ENCODE measurements at places on chromosomes 1 and 21.

- DNase-seq = no peak
Observed at GRCh38 chr1:71557138-71557537, 476.3 kb upstream of the ZRANB2 start.

DNA sequence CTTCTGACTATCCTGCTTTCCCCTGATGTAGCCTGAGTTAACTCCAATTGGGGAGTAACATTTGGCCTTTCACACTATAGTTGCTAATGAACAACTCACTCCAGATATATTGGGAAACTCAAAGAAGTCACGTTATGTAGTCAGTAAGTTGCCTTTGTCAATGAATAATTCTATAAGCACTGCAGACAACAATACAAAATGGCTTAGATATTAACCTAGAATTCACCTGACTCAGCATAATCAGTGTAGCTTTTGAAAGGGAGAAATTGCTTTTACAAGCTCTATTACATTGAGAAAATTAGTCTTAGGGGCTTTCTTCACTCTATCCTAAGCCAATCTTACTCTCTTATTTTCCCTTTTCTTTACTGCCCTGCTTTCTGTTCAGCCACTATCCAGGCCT is 303.5 kb upstream of the NR5A2 start:
- DNase-seq = no peak

DNA sequence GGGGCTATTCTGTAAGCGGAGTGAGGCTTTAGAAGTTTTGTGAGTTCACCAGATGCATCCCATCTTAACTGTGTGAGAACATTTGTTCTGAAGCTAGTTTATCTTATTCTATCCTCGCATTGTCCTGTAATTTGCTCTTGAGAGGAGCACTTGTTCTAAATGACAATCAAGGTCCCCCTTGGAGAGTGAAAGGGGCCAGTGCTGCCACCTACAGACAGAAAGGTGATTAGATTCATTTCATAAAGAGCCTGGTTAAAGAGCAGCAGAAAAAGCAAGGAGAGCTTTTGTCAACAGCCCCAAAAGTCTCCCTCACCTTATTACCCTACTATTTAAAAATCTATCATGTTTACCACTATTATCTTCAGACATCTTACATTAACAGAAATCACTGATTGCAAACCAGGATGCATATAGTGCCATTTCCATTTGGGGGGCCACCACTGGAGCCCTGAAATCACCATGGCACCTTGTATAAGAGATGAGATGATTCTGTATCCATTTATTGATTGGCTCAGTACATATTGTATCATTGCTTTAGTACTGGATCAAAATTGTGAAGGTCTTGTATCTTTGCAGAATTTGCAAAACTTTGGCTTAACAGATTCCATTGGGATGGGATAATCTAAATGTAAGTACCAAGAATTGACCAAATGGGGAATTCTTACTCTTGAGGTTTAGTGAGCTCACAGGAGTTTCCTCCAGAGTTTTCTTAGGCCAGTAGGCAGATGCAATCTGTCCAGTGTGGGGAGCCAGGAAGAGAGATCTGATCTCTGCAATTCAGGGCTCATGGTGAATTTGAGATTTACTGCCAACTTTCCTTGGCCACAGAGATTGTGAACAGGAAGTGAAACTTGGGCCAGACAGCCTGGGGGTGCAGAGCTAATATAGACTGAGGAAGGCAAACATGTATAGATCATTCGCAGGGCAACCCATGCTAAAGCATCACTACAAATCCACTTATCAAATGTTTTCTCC is 64.3 kb upstream of the TRABD2B start:
- DNase-seq = peak; percentile 78

GRCh38 chr21:45225741-45226327 is 61.9 kb downstream of the POFUT2 start:
- no peak for DNase-seq

- DNase-seq = no peak
Observed at GRCh38 chr1:5586629-5587028, 405.6 kb downstream of the NPHP4 start.

- DNase-seq = peak; percentile 36
Observed at GRCh38 chr21:46118316-46119143, 20.6 kb downstream of the COL6A2 start.

DNA sequence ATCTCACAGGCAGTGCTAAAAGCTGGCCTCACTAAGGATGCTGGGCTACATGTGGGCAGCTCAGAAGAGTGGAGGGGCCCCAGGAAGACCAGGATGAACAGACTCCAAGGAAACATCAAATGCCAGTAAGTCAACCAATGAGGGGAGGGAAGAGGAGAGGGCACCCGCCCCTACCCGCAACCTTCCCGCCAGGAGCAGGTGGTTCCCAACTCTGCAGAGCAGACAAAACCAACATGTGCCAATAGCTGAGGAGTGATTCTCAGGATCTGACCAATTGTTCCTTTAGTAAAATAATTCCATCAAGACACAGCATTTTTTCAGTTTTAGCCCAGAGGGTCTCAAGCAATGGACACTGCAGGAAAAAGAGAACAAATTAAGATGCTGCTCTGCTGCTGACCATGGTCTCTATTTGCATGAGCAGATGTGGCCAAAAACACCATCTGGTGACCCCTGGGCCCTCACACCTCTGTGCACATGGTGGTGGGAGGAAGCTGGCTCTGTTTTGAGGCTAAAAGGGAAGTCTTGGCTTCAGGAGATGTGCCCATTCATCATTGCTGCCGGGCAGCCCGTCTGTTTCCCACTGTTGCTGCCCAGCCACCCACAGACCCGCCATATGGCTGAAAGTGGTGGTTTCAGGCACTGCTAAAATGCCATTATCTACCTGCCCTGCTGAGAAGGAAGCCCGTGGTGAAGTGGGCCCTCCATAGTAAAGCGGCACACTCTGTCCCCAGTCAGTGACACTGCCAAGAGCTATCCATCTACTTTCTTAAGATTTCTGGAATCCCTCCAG is 231.8 kb downstream of the KCNH1 start:
- DNase-seq = no peak

- no peak for DNase-seq
Observed at GRCh38 chr1:234743791-234744611, 134.0 kb upstream of the IRF2BP2 start.

- DNase-seq = no peak
Observed at GRCh38 chr1:175884369-175884768, 141.0 kb upstream of the TNR start.

DNA sequence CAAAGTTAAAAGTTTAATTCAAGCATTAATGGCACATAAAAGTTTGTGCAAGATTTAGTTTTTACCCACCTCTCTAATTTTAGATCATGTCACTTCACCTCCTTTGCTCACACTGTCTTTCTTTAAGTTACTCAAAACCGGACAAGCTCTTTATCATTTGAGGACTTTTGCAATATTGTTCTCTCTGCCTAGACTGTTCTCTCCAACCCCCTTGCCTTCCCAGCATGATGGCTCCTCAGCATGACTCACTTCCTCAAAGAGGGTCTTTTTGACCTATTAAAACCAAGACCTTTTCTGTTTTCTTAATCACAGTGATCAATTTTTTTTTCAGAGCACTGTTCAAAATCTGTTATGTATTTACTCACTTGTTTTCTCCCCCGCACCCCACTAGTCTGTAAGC is 61.3 kb downstream of the XKR8 start:
- no peak for DNase-seq

GRCh38 chr1:244354810-244355278 is 96.9 kb downstream of the ADSS2 start:
- DNase-seq = no peak

- DNase-seq = peak; percentile 51
Observed at GRCh38 chr1:41242342-41243078, 404 bp upstream of the SCMH1 start.

- DNase-seq = no peak
Observed at GRCh38 chr1:18936814-18937481, 19.5 kb downstream of the IFFO2 start.

- DNase-seq = no peak
Observed at GRCh38 chr1:175522880-175523279, 220.5 kb downstream of the TNR start.

DNA sequence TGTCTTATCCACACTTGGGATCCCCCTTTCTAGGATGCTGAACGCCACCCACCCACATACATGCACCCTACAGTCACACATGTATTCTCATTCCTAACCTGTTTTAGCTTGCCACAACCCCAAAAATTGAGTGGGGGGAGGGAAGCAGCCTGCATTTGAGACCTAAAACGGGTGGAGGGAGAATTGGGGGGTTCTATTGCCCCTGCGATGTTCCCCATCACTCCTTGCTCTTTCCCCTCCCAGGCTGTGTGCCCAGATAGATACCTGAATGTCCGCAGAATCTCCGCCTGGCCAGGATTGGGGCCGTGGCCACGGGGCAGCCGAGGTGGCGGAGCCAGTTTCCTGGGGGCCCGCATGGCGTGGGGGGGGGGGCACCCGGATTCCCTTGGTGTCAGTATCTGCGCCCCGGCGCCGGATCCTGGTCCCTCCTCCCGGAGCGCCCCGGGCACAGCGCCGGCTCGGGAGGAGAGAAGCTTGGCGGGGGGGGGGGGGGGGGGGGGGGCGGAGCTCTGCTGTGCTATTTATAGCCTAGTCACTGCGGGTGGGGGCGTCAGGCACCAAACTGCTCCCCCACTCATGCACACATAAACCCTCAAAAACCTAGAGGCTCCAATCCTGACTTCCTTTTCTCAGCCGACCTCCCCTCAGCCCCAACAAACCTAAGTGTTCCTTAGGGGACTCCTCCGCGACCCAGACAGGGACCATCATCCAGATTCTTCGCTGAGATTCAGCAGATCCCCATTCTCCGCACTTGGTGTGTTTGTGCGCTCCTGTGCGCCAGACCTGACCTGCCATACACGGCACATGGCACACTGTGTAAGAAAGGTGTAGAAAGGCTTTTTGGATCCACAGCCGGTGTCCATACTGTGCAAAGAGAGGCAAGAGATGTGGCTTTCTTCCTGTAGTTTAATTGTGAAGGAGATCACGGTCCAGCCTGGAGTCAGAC is 1.9 kb downstream of the ANKRD34A start:
- peak; percentile 57 for DNase-seq

- DNase-seq = no peak
Observed at GRCh38 chr1:47805921-47806361, 191.2 kb downstream of the TRABD2B start.

GRCh38 chr21:19468991-19469715 is 1065.6 kb upstream of the TMPRSS15 start:
- DNase-seq = no peak

DNA sequence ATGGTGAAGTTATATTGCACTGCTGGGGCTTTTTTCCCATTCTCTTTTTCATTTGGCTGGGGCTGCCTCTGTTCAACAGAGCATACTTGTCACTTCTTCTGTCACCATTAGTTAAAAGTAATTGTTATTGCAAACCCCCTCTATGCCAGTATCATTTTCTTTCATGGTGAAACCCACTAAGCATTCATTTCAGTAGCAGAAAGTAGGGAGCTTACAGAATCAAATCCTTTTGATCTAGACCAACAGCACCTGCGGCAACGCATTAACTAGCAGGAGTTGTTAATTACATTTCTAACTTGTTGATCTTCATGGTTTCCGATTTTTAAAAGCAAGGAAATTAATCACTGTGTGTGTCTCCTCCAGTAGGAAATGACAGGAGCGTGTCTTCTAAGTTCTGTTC is 15.0 kb downstream of the SMYD2 start:
- DNase-seq = no peak

GRCh38 chr1:107110326-107110725 is 30.5 kb upstream of the NTNG1 start:
- no peak for DNase-seq

DNA sequence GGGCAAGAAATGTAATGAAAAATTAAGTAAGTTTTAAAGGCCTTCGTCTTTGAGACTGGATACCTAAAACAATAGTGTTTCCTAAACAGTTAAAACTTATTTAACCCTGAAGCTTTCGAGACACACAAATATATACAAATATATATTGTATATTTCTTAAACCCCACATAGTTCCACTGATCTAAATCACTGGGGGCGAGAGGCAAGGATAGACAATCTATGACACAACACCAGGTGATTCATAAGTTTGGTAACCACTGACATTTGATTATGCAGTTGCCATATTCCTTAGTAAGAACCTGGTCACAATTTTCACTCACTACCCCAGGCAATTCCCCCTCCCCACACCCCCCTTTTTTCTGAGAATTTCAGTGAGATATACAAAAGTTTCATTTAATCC is 55.3 kb upstream of the BOLA1 start:
- DNase-seq = no peak

DNA sequence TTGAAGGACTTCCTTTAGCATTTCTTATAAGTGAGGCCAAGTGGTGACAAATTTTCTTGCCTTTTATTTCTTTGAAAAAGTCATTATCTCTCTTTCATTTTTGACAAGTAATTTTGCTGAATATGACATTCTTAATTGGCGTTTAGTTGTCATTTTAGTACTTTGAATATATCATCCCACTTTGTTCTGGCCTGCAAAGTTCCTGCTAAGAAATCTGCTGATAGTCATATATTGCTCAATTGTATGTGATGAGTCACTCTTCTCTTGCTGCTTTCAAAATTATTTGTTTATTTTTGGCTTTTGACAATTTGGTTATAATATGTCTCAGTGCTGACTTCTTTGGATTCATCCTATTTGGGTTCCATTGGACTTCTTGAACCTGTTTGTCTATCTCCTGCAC is 312.6 kb downstream of the DUSP10 start:
- no peak for DNase-seq

GRCh38 chr1:156492013-156492590 is 8.5 kb downstream of the MEF2D start:
- no peak for DNase-seq

DNA sequence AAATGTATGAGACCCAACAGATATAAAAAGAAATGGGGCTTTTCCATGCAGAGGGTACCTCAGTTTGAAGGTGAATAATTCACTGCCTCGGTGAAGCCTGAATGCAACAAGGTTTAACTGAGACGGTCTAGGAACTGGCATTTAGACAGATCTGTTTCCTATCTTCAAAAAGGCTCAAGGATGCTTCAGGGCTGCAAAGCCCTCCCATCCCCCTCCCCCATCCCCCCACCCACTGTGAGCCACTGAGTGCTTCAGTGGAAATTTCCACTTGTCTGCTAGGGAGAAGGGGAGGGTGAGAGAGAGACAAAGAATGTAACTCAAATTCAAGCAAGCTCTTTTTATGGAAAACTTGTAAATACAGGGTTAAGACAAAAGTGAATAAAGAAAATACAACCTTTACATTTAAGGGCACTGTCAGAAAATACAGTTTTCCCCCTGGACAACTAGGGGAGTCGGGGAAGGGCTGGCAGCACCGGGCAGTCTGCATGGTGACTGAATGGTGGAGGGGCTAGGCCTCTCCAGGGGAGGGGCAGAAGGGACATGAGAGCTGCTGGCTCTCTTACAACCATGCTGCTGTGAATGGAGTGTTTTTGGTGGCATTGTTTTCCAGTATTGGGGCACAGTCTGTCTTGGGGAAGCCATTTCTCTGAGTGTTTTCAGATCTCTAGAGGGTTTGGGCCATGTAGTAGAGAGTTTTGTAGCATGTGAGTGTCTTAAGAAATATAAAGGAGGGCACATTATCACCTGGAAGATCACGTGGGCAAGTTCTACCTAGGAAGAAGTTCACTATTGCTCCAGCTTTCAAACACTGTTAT is 56.7 kb downstream of the MRPS6 start:
- DNase-seq = no peak

GRCh38 chr1:232416026-232416568 is 213.8 kb downstream of the SIPA1L2 start:
- no peak for DNase-seq
